ENCODE measurements at places on chromosomes 12 and 14. TPM values are rescaled to one million over a fixed set of nuclear protein-coding genes. Genes with fewer than 3 reads are reported as not detected.

ANG gene
- 8.4 TPM for total RNA-seq

NFE2 gene
- total RNA-seq: 0.65 TPM

LALBA gene
- not detected for total RNA-seq

LARP4 gene
- 31.5 TPM for total RNA-seq

KRT71 gene
- not detected for total RNA-seq

ABHD12B gene
- total RNA-seq: not detected

DDHD1 gene
- 28.5 TPM for total RNA-seq

CCND2 gene
- total RNA-seq: 2.7 TPM

SLC2A13 gene
- total RNA-seq: 14.6 TPM

CCDC177 gene
- not detected for total RNA-seq

RFX4 gene
- not detected for total RNA-seq

GLS2 gene
- not detected for total RNA-seq

KLHL33 gene
- total RNA-seq: 0.32 TPM

ADCY4 gene
- 24.2 TPM for total RNA-seq

CD27 gene
- total RNA-seq: 0.36 TPM

OAS1 gene
- 10.6 TPM for total RNA-seq

KCNC2 gene
- not detected for total RNA-seq

GALNT16 gene
- total RNA-seq: 4.0 TPM

KRT7 gene
- total RNA-seq: 17.0 TPM

IL22 gene
- total RNA-seq: not detected

PTPN21 gene
- total RNA-seq: 16.0 TPM

SLC25A21 gene
- under 0.01 TPM for total RNA-seq

PEBP1 gene
- total RNA-seq: 141 TPM

MYO1A gene
- total RNA-seq: 0.12 TPM

LIN7A gene
- total RNA-seq: 6.1 TPM

SLC38A6 gene
- 65.6 TPM for total RNA-seq

GPR135 gene
- 4.7 TPM for total RNA-seq

Data from hair follicle dermal papilla cell (primary cell).